ENCODE measurements at places on chromosomes 6 and 20.

- DNase-seq: no peak
These were observed 76.0 kb downstream of the SLX4IP start for GRCh38 chr20:10511170-10511508.

GRCh38 chr6:21856456-21856825 is 262.9 kb downstream of the SOX4 start:
- peak; percentile 91 for DNase-seq

- no peak for DNase-seq
These were observed 12.7 kb downstream of the DYNLRB1 start for GRCh38 chr20:34528921-34529297.

- no peak for DNase-seq
These were observed 2.8 kb downstream of the POLH start for GRCh38 chr6:43578748-43579147.

DNA sequence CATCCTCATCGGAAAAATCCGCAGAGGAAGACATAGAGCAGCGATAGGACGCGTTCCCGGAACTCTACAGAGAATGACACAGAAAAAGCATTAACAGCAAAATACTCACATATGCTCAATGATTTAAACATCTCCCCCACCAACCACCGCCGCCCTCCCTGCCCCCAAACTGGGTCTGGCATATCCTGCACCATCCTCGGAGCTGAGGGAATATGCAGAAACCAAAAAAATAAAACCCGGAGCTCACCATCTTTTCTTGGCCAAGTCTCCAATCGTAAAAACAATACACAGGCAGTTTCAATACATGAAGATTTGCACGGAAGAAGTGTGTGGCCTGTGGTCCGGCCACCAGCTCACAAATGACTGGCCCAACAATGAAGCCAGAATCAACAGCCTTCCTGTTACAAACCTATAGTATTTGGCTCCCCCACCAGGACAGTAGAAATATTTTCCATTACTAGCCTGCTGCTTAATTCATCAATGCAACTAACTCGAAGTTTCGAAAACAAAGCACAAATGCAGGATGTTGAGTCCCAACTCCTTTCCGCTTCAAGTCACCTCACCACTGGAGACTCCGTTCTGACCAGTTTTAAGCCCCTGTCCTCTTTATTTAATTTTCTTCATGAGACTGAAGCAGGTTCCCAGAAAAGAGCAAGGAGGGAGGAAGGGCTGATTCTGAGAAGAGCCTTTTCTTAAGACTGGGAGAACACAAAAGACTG is 103.2 kb upstream of the BEND6 start:
- peak; percentile 85 for DNase-seq

DNA sequence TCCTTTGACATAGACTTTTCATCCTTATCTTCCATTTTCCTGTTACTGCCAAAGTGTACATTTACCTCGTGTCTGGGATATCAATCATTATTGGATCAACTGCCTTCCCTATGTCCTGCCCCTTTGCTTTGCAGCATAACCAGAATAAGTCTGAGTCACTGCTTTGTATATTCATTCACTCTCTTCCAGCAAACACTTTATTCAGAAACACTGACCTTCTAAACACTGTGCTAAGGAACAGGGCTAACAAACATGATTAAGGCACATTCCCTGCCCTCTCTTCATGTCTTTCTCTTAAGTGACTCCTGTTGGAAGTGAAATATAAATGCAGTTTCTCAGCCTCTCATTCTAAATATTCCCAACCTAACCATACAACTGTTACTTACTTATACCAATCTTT is 66.9 kb downstream of the COL19A1 start:
- no peak for DNase-seq

- DNase-seq: no peak
These were observed 756.3 kb downstream of the BCKDHB start for GRCh38 chr6:80862756-80863155.

DNA sequence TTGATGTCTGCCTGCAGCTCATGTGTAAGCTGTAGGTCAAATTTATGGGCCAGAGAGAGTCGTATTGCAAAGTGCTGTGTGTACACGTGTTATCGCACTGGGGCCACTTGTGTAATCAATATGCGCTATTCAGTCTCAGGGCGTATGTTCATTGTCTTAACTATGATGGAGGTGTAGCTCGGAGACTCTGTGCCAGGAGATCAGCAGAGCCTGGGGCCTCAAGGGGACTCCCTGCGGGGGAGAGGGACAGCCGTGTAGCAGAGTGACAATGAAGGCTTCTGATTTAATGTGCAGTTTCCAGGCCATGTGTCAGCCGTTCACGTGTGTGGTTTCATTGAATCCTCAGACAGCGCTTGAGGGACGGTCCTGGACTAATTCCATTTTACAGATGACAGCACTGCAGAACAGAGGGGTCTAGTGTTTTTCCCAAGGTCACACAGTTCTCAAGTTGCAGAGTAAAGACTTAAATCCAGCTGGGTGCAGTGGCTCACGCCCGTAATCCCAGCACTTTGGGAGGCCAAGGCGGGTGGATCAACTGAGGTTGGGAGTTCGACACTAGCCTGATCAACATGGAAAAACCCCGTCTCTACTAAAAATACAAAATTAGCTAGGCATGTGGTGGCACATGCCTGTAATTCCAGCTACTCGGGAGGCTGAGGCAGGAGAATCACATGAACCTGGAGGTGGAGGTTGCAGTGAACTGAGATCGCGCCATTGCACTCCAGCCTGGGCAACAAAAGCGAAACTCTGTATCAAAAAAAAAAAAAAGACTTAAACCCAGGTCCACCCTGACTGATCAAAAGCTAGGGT is 242.5 kb downstream of the PREX1 start:
- no peak for DNase-seq

GRCh38 chr20:57514273-57514751 is 10.6 kb downstream of the CTCFL start:
- peak; percentile 40 for DNase-seq

GRCh38 chr6:39785281-39785680 is 6.9 kb upstream of the DAAM2 start:
- DNase-seq: no peak

- no peak for DNase-seq
These were observed 671 bp downstream of the E2F1 start for GRCh38 chr20:33685328-33686099.

DNA sequence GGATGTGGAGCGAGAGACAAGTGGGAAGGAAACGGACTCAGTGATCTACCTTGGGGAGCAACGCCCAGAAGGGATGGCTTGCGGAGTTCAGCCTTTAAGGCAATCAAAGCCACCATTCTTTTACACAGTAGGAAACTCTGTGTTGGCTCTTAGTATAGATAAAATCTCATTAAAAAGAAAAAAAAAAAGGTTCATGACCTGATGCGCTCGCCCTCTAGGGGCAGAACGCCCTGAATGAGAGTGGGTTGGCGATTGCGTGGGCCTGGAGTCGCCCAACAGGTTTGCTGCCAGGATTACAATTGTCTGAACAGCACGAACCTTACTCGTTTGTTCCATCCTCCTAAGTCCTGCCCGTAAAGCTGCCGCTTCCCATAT is 1.2 kb downstream of the TPD52L1 start:
- peak; percentile 20 for DNase-seq

- DNase-seq: peak; percentile 78
These were observed 38.6 kb downstream of the GHRH start for GRCh38 chr20:37223053-37223452.

- DNase-seq: peak; percentile 15
These were observed 579.1 kb downstream of the BMP2 start for GRCh38 chr20:7346562-7346961.

DNA sequence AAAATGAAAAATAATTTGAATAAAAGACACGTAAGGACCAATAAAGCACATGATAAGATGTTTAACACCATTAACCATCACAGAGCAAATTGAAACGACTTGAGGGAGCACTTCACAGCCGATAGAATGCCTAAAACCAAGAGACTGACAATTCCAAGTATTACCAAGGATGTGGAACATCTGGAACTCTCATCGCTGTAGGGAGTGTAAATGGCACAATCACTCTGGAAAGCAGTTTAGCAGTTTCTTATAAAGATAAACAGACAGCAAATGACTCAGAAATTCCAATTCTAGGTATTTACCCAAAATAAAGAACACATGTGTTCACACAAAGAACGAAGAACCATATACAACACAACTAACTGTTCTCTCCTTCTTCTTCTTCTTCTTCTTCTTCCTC is 8.5 kb upstream of the UBD start:
- DNase-seq: no peak

DNA sequence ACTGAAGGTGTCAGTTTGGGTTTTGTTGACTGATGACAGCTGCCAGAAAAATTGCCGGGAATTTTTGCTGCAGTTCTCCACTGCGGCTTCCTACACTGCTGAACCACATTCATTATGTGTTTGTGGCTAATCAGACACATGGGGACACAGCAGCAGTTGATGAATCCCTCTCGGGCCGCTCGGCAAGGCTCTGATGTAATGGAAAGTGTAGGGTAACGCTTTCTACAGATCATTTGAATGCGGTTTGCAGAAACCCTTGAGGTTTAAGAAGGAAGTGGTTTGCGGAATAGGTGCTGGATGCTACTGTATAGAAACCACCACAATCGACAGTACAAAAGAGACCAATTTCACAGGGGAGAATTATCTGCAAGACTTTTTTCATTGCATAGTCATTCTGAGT is 138.7 kb upstream of the SASH1 start:
- DNase-seq: peak; percentile 97

DNA sequence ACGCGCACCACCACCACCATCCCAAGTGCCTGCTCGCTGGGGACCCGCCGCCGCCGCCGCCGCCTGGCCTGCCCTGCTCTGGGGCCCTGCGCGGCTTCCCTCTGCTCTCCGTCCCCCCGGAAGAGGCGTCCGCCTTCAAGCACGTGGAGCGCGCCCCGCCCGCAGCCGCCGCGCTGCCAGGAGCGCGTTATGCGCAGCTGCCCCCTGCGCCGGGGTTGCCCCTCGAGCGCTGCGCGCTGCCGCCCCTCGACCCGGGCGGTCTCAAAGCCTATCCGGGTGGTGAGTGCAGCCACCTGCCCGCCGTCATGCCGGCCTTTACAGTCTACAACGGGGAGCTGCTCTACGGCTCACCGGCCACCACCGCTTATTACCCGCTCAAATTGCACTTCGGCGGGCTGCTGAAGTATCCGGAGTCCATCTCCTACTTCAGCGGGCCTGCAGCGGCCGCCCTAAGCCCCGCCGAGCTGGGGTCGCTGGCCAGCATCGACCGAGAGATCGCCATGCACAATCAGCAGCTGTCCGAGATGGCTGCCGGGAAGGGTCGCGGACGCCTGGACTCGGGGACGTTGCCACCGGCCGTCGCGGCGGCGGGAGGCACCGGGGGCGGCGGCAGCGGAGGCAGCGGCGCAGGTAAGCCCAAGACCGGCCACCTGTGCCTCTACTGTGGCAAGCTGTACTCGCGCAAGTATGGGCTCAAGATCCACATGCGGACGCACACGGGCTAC is 7.2 kb downstream of the PRDM13 start:
- peak; percentile 12 for DNase-seq

- no peak for DNase-seq
These were observed 62.3 kb downstream of the TRMT6 start for GRCh38 chr20:5888041-5888440.

DNA sequence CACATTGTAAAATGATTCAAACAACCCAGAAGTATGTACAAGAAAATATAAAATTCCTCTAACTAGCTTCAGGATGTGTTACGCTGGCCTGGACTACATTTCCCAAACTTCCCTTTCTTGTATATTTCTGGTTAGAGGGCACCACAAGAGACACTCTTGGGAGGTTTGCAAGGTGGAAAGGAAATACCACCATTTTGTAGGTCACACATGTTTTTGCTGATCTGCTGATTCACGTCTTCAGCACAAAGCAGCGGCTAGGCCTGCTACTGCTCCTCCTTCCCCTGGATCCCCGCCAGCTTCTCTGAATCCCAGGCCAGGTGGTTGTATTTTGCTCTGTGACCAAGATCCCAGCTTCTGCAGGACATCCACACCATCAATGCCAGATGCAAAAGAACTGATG is 104.2 kb downstream of the AGPAT4 start:
- peak; percentile 85 for DNase-seq

DNA sequence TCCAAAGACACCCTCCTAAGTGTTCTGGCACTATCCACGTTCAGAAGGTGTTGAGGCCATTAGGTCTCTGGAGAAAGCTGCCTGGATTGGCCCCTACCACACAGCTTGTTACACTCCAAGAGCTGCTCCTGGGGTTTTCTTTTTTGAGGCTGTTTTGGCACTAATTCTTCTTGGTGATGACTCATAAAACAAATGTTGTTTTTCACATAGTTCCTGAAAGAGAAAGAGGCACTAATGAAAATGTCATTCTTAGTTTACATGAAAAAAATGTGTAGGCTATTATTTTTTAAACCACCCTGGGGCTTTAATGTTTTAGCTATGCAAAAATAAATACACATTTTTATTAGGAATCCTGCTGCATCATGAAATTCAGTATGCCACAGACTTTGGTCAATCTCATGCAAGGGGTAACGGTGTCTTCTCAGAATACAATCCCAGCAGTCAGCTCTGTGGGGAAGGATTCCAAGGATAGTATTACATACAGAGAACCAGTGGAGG is 38.1 kb downstream of the TBPL1 start:
- peak; percentile 84 for DNase-seq

DNA sequence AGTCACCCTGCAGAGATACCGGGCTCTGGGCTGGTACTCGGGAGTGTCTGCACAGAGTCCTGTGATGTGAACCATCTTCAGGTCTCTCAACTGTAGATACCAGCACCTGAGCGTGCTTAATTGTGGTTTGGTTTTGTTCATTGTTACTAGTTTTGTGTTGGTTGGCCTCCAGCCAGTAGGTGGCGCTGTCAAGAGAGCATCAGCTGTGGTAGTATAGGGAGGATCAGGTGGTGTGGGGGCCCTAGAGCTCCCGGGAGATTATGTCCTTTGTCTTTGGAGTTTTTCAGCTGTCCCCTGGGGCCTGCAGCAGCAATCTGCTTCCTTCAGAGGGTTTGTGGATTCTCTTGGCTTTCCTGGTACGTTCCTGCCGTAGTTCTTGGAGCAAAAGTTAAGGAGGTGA is 67.9 kb downstream of the CDYL start:
- no peak for DNase-seq

DNA sequence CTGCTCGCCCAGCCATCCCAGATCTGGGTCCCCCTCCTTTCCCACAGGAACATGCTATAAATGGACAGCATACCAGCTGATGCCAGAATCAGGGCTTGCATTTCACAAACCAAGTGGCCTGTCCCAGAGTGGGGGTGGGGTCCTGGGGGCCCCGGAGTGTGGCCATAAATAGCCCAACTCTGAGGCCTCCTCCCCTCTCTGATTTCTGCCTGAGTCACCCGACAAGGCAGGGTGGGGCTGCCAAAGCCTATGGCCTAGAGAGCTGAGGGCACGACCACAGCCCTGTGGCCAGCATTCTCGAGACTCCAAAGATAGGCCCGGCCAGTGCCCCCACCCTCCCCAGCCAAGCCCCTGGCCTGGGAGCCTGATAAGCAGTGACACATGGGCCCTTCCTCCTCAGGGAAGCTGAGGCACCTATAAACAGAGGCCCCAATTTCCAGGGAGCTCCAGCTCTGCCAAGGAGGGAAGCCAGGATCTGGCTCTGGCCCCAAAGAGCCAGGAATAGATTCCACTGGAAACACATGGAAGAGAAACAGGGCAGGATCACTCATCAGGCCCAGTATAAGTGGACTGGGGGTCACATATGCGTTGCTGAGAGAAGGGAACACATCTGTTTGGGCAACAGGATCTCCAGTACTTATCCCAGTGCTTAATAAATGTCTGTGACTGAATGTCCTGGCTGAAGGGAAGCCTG is 20.3 kb downstream of the SNTA1 start:
- DNase-seq: peak; percentile 75

GRCh38 chr20:23644164-23644563 is 6.4 kb upstream of the CST3 start:
- DNase-seq: no peak
